ENCODE measurements at places on chromosomes 6 and 20.

GRCh38 chr6:161906571-161906970 lies 632.7 kb upstream of the AGPAT4 start:
- DNase-seq, result no peak

- DNase-seq, result no peak
Measured at GRCh38 chr20:35708502-35708901, 9.3 kb downstream of the ROMO1 start.

GRCh38 chr6:67285770-67286495 lies 1349.1 kb upstream of the ADGRB3 start:
- DNase-seq, result no peak

GRCh38 chr6:31332637-31333602 lies 24.1 kb downstream of the HLA-B start:
- no peak for DNase-seq

DNA sequence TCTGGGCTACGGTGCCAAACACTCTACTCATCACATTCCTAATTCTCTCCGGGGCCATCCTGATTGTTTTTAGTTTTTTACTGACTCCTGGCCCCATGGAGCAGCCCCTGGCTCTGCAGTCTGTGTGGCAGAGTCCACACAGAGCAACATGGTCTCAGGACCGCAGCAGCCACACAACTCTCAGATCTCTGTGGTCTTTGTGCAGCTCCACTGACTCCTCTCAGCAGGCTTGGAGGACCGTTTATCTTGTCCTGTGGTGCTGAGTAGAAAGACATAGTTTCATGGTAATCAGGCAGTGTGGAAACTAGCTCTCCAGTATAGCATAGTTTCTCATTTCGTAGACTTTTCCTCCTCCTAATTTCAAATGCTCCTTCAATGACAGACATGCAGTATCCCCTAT lies 168.4 kb downstream of the EDN1 start:
- no peak for DNase-seq

DNA sequence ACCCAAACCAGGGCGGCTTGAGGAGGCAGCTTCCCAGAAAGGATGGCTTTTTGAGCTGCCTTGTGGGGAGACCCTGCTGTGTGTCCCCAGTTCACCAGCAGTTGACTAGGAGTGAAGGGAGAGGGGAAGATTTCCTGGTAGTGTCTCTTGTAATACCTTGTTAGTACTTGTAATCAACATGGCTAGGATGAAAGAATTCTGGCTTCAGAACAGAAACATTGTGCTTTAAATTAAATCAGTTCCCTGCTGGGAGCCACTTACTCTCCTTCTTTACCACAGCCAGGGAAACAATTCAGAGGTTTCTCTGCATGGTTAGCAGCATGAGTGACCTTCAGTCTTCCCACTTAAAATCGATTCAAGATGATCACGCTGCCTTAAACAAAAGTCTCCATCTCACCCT lies 525.4 kb upstream of the ID4 start:
- DNase-seq, result no peak

GRCh38 chr6:37039958-37040357 lies 34.5 kb downstream of the FGD2 start:
- DNase-seq, result no peak

DNA sequence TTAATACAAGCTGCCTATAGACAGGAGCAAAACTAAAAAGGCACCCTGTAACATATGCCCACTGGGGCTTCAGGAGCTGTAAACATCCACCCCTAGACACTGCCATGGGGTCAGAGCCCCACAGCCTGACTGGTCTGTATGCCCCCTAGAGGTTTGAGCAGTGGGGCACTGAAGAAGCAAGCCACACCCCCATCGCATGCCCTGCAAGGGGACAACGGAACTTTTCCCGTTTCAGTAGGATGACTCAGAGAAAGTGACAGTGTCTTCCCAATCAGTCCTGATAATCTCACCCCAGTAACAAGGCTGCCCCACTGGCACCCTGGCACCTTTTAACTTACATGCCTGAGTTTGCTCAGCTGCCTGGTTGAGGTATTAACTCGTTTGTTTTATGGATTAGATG lies 35.9 kb downstream of the BEND3 start:
- DNase-seq, result no peak

DNA sequence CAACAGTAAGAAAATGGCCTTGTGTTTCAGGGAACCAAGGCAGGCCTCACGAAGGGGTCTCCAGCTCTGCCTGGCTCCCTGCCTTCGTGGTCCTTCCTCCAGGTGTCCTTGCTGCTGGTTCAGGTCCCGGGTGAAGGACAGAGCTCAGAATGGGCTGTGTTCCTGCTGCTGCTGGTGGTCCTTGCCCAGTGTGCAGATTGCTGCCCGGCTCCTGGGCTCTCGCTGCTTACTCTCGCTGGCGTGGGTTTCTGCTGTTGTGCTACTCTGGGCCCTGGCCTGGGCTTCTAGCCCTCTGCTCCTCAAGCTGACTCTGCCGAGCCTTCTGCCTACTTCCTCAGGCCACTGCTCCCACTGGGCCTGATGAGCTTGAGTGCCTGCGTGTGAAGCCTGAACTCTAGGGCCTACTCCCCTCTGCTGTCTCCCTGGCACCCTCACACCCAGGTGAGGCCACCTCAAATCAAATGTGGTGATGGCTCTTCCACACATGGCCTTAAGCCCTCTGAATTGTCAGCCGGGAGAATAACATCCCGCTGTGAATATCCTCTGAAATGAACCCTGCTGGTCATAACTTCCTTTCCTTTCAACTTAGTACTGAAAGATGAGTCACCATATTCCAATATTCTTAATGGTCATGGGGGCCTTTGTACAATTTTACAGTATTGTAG lies 171.6 kb downstream of the FOXC1 start:
- no peak for DNase-seq

GRCh38 chr6:147366290-147366689 lies 142.2 kb upstream of the SAMD5 start:
- no peak for DNase-seq

DNA sequence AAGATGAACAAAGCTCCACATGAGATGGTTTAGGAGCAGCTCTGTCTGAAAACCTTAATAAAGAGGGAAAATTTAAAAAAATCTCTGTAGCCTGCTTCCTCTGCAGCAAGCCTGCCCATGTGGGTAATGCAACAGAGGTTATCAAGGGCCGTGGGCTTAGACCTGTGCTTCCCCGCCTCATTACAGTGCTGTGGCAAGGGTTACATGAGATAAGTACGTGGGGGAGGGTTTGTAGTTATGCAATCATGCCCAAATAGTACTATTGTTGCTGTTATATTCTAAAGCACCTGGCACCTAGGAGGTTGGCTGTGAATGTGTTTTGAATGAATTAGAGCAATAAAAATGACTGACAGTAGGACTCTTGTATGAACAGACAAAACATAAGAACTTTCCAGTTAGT lies 68.3 kb downstream of the PKHD1 start:
- DNase-seq, result no peak

- no peak for DNase-seq
Measured at GRCh38 chr6:161434350-161434749, 160.5 kb upstream of the AGPAT4 start.

GRCh38 chr6:127554435-127555006 lies 22.5 kb upstream of the C6orf58 start:
- DNase-seq, result no peak

DNA sequence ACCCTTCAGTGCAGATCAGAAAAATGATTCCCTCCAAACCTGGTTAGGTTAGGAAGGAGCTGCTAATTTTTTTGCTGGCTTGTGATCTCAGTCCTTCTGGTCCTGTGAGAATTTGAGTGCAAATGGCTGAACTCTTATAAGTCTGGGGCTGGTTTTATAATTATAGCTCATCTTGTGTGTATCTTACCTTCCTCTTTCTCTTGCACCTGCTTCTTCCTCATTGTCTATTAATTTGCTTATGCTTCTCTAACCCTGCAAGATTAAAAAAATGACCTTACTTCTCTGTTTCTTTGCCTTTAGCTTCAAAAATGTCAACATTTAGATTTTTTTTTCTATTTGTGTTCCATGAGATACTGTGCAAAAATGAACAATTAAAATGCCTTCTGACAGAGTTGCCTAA lies 576.2 kb downstream of the DHX35 start:
- no peak for DNase-seq

- DNase-seq, result no peak
Measured at GRCh38 chr6:160138839-160139419, 17.3 kb downstream of the SLC22A1 start.

GRCh38 chr6:79038061-79038460 lies 40.0 kb downstream of the PHIP start:
- no peak for DNase-seq

DNA sequence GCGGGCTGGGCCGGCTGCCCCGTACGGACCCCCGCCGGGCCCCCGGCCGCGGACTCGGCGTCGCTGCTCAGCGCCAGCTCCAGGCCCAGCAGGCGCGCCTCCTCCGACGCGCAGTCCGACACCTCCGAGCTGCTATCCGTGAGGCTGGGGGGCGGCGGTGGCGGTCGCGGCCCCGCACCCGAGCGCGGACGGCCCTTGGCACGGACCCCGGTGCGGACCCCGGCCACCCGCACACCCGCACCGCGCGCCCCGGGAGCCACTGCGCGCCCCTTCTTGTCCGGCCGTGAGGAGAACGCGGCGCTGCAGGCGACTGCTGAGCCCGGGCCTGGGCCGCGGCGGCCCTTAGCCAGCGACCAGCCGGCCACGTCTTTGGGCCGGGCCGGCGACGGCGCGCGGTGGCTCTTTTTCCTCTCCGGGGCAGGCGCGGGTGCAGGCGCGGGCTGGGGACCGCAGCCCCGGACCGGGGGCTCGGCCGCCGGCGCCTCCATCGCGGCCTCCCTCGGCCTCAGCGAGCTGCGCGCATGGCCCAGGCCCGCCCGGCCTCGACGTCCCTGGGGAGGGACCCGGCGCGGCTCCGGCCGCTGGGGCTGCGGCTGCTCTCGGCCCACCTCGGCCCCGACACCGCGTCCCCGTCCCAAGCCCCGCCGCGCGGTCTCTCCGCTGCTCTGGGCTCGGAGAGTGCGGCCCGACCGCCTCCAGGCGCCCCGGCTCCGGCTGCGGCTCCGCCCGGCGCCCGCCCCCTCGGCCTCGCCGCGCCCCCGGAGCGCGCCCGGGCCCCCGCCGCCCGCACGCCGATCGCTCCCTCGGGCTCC lies 12.9 kb upstream of the TLDC2 start:
- DNase-seq, result no peak

Data from AG09309 (cell line).